ENCODE measurements at places on chromosomes 7 and 10.

- DNase-seq: no peak
Observed at GRCh38 chr7:12630513-12630819, 57.0 kb upstream of the ARL4A start.

GRCh38 chr7:2404714-2405119 lies 1.3 kb downstream of the CHST12 start:
- no peak for DNase-seq

DNA sequence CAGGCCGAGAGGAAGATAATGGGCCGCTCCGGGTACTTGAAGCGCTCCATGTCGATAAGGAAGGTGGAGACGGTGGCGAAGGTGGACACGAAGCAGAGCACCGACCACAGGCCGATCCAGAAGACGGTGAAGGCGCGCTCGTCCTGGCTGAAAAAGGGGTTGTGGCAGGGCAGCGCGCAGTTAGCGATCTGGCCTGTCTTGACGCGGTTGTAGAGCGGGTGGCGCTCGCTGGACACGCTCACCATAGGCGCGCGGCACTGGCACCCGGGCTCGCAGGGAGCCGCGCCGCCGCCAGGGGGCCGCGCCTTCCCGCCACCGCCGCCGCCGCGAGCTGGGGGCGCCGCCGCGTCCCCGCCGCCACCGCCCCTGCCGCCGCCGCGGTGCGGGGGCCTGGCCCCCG lies 1.6 kb downstream of the FZD8 start:
- DNase-seq: peak; percentile 31

DNA sequence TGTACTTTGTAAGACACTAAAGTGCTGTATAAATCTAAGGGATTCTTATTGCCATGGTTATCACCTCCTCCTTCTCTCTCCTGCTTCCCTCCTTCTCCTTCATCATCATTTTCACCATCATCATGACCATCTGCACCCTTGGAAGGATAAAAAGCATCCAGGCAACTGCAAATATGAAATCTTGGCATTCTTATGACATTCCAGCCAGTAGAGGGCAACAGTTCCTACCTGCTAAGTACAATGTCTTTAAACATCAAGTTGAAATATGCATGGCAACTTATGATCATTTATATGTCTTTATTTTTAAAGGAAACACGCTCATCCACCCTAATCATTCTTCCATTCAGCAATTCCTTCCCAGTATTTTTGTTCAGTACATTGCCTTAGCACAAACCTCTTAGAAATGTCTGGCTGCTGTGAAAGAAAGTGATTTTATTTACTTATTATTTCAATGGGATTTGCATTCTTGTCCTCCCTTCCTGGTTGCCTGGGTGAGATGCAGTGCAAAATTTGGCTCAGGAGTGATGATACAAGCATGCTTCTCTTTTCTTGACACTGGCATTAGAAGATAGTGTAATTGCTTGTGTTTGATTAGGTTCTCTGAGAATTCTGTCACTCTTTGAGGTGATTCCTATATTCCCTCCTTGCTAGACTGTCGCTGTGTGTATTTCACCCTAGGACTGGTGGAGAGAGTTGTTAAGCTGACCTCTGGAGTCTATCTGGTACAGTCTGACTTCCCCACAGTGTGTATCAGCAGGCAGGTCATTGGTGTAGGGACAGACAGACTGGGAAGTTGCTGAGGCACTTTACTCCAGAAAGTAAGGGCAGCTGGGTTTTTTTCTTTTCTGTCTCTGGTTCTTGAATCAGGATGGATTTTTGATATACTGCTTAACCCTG lies 188.5 kb upstream of the BMPER start:
- DNase-seq: no peak

DNA sequence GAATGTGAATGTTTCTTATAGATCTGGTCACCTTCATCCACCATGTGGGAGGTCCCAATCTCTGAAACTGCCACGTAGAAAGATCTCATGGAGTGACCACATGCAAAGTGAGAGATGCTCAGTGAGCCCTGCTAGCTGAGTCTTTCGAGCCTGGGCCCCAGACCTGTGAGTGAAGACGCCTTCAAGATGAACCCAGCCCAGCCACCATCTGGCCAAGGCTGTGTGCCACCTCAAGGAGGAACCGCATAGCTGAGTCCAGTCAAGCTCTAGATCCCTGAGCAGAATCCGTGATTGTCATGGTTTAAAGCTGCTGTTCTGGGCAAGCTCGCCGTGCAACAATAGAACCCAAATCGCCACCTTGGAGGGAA lies 20.2 kb upstream of the PPIF start:
- no peak for DNase-seq

DNA sequence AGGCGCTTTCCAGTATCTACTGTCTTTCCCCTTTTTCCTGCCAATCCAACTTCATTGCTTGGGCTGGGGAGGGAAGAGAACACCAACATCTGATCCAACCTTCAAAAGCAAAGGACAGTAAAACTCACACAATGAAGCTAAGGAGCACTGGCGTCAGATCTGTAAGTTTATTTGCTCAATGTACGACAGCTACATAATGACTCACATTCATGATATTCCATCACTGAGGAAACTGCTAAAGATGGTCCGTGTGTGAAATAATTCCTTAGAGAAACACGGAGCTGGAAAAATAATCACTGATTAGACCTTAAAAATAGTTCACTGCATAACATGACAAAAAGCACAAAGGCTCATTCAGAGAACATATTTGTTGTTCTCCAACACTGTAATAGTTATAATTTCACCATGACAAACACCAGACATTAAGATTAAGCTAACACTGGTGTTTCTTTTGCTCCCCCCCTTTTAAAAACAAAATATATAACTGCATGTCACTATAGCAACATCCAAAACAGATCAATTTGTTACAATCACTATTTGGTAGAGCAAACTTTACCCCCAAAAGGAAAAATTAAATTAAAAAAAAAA lies 24.3 kb downstream of the HSPB1 start:
- DNase-seq: no peak

DNA sequence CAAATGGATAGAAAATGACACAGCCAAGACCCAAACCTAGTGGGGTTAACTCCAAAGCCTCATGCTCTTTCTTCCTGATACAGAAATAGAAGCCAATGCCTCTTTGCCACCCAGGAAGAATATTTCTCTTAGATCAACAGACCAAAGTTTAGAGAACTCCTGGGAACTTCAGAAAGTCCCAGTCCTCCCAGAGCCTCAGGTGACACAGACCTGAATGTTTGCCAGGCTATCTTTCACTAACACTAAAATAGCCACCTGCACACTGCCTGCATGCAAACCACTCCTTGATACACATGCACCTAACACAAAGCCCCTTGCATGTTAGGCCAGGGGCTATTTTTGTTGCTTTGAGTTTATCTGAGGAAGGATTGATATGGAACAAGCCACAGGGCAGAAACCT lies 27.7 kb downstream of the LSM5 start:
- DNase-seq: no peak

- no peak for DNase-seq
Observed at GRCh38 chr7:94675356-94675755, 19.4 kb upstream of the SGCE start.

DNA sequence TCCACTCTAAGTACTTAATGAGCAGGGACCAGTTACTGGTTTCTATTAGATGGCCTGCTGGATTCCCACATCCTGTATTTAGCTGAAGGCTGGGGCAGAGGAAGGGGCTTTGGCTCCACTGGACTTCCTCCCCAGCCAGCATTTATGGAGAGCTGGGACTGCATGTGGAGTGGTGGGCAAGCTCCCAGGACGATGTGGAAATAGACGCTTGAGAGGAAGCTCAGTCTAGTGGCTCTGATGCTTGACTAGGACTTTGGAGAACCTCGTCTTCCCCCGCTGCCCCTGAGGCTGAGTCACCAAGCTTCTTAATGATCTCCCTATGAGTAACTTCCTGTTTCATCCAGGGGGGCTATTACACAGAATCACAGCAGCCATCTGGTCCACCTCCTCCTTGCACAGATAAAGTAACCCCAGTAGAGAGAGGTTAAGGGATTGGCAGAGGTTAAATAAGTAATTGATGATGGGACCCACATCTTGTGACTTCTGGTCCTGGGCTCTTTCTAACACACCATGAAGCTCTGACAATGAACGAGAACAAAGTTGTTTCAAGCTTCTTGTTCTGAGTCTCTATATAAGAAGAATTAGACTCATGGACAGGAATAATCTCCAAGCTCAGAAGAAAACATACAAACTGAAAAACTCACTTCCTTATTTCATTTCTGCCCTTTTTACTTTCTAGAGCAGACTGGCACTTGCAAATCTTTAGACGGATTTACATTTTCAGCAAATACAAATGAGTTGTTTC lies 126.2 kb downstream of the PRPF18 start:
- peak; percentile 48 for DNase-seq
